ENCODE measurements at places on chromosomes 12 and 14.

DNA sequence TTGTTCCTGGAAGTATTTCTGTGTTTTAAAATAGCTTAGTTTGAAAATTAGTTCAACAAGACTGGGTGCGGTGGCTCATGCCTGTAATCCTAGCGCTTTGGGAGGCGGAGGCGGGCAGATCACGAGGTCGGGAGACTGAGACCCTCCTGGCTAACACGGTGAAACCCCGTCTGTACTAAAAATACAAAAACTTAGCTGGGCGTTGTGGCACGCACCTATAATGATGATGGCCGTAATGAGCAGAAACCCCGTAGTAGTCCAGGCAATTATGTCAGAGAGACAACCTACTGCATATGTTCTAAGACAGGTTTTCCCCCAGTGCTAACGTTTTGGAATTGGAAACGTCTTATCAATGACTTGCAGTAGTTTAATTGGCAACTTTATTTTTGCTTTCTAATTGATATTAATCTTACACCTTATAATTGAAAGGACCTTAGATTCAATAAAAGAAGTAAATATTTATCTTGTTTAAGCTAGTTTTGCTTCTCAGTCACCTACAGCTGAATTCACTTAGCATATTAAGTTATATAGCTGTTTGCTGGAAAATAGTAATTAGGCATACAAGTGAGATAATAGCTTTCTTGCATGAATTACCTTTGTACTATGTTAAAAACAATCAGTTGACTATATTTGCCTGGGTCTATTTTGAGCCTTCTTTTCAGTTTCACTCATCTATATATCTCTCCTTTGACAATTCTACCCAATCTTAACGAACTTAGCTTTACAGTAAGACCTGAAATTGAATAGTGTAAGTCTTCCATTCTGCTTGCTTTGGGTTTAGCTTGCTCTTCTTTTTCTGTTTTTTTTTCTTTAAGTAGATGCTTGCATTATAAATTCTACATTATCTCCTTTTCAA lies 15.6 kb downstream of the CLECL1 start:
- DNase-seq = no peak

- peak; percentile 59 for DNase-seq
These were observed 47.6 kb upstream of the RBM19 start for GRCh38 chr12:114013575-114014345.

GRCh38 chr12:102444093-102444492 lies 36.3 kb downstream of the IGF1 start:
- no peak for DNase-seq

DNA sequence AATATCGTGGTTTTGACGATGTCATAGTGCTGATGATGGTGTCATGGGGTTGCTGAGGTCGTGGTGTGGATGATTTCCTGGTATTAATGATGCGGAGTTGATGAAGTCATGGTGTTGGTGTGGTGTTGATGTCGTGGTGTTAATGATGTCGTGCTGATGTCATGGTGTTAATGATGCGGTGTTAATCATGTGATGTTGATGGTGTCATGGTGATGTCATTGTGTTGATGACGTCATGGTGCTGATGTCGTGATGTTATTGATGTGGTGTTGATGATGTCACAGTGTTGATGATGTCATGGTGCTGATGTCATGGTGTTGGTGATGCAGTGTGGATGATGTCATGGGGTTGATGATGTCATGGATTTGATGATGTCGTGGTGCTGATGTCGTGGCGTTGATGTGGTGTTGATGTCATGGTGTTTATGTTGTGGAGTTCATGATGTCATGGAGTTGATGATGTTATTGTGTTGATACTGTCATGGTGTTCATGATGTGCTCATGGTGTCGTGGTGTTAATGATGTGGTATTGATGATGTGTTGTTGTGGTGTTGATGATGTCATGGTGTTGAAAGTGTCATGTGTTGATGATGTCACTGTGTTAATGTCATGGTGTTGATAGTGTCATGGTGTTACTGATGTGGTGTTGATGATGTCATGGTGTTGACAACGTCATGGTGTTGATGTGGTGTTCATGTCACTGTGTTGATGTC lies 48.5 kb upstream of the RIMBP2 start:
- peak; percentile 53 for DNase-seq

- DNase-seq = no peak
These were observed 10.6 kb upstream of the DNAL1 start for GRCh38 chr14:73634011-73634833.

DNA sequence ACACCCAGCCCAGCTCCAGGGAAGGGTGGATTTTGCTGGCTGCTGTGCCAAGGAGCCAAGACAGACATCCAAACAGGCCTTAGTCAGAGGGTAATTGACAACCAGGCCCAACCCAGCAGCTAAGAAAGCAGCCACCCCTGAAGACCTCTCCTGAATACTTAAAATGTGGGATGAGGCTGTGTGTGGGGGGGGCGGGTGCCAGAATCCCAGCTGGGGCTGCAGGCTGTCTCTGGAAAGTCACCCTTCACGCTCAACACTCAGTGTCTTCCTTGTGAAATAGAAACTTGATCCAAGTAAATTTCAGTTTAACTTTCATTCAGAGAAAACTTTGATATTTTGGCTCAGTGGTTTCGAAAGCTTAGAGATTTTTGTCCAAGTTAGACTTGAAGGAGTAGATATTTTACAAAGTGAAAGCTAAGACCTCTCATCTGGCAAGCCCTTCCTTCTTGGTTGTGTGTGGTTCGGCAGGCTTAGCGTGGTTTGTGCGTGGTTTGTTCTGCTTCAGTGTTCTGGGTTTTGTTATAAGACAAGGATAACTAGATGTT lies 5.1 kb downstream of the PAPLN start:
- DNase-seq = peak; percentile 43

GRCh38 chr12:94761559-94761958 lies 111.2 kb upstream of the TMCC3 start:
- peak; percentile 70 for DNase-seq
